ENCODE measurements at places on chromosomes 3 and 15.

DNA sequence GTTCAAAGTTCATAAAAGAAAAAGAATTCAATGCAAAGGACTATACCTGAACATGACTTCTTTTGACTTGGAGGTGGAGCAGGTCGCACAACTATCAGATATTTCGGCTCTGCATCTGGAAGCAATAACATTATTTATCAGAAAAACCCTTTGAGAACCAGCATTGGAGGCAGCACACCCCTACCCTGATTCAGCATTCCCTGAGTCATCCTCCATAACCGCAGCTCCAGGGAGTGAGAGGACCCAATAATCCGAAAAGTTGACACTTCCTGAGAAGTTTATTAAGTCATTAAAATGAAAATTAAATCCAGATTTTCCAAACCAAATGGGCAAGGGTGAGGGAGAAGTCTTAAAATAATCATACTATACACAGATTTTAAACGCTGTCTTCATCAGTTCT, 90.6 kb downstream of the ABI3BP start:
- DNase-seq = no peak

GRCh38 chr3:181756645-181757297, 45.0 kb downstream of the SOX2 start:
- no peak for DNase-seq

DNA sequence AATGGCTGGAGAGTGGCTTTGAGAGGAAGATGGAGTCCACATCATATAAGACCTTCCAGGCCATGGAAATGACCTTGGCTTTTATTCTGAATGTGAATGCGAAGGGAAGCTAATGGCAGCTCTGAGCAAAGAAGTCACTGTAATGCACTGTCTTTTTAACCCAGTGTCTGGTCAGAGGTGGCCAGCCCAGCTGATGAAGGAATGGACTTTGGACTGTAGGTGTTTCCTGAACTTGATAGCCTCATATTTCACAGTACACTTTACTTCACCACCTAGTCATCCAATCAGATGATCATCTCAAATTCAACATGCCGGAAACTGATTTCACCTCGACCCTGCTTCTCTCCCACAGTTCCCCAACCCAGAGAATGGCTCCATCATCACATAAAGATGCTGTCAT, 33.4 kb downstream of the DCLK3 start:
- DNase-seq = no peak

- no peak for DNase-seq
These were observed 4.7 kb downstream of the NUP210 start for GRCh38 chr3:13415236-13415986.

DNA sequence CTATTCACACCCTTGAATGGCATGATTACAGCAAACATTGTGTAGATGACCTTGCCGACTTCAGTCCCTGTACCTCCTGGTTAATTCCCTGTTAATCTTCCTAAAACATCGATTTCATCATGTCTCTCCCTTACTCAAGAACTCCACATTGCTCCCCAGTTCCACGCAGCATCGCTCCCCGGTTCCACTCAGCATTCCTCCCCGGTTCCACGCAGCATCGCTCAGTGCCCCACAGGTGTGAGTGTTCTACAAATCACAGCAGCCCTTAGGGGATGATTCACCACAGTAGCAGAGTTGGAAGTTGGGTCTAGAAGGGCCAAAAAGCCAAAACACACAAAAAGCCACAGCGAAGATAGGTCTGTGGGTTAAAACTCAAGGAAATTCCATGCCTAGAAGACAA, 8.6 kb upstream of the TNK2 start:
- no peak for DNase-seq

GRCh38 chr3:24060055-24060454, 115.0 kb downstream of the NR1D2 start:
- no peak for DNase-seq

GRCh38 chr3:161415506-161416231, 44.4 kb upstream of the SPTSSB start:
- no peak for DNase-seq

DNA sequence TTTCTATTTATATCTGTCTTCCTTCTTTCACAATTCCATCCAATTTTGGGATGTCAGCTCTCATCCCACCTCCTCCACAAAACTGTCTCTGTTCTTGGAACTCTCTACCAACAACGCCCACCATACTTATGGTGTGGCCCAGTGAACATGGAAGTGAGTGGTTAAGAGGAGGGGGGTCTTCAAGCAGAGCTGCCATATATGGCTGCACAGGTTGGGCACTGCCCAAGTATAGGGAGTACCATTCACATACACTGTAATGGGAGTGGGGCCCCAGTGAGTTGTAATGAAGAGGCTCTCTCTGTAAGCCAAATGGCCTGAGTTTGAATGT, 7.9 kb upstream of the CAMK1 start:
- DNase-seq = no peak

- no peak for DNase-seq
These were observed 528.1 kb downstream of the FOXP1 start for GRCh38 chr3:71055257-71056001.

DNA sequence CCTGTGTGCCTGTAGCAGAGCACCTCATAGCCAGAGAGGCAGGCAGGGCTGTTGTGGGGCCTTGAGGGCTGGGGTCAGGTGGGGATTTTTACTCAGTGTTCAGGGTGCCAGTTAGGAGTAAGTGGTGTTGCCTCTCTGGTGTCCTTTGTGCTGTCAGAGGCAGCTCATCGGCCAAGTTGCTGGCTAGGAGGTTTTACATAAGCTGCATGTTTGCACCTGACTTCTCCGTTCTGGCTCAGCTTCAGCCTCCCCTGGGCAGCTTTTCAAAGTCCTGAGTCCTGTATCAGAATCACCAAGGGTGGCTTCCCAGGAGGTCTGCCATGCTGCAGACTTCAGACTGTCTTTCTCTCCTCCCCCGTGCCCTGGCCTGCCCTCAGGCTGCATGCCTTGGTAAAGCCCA, 242.6 kb upstream of the TPM1 start:
- no peak for DNase-seq

DNA sequence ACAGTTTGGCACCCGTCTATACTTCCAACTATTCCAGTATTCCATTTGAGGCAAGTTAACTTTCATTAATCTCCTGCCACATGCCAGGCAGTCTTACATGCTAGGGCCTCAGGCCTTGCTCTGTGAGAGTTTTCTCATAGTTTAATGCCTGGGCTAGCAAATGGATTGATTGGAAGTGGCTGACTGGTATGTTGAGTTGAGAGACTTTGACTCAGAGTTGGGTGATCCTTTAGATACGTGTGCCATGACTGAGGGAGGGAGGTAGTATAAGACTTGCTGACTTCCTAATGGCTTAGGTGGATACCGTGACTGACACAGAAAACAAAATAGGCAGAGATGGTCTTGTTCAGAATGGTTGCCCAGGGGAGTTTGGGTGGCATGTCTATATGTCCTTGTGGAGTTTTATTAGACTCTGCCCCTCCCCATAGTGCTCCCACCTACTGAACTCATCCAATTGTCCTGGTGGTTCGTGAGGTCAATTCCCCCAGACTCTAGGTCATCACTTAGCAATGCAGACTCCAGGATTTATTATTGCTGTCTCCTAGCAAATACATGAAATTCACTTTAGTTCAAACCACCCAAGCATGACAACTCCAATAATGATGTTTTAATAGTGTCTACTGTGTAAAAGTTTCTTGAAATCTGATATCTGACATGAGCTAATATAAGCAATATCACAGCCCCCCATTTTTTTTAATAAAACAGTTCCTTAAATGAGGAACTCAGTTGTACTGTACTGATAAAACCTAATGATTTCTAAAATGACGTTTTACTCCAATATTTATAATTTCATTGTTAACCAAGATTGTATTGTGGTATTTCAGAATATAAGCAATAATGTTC, 413.9 kb upstream of the MDFIC2 start:
- DNase-seq = no peak

- no peak for DNase-seq
These were observed 30.4 kb upstream of the FXR1 start for GRCh38 chr3:180882115-180882514.

- DNase-seq = no peak
These were observed 217.5 kb upstream of the RASGRP1 start for GRCh38 chr15:38782156-38782555.

GRCh38 chr3:89113344-89113743, 5.9 kb downstream of the EPHA3 start:
- DNase-seq = no peak

GRCh38 chr3:44125882-44126281, 115.8 kb upstream of the TOPAZ1 start:
- DNase-seq = no peak
